Right kidney (tissue), 9 donors: ENCODE measurements at places on chromosomes 13 and 19.

DNA sequence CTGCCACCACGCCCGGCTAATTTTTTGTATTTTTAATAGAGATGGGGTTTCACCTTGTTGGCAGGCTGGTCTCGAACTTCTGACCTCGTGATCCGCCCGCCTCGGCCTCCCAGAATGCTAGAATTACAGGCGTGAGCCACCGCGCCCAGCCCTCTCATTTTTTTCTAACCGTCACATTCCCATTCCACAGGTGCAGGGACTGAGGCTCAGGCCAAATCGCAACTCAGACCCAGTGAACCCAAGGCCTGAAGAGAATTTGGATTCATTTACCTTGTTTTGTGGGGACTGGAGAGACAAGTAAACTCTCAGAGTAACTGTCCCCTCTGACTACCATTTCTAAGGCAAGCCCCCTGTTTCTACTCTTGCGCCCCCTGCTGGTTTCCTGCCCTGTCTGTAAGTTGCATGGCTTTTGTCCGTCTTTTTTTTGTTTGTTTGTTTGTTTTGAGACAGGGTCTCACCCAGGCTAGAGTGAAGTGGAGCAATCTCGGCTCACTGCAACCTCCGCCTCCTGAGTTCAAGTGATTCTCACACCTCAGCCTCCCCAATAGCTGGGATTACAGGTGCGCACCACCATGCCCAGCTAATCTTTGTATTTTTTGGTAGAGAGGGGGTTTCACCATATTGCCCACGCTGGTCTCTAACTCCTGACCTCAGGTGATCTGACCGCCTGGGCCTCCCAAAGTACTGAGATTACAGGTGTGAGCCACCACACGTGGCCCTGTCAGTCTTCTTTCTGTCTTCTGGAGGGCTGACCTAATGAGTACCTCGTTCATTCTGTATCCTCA is 2.3 kb upstream of the STRN4 start:
- no peak for DNase-seq

DNA sequence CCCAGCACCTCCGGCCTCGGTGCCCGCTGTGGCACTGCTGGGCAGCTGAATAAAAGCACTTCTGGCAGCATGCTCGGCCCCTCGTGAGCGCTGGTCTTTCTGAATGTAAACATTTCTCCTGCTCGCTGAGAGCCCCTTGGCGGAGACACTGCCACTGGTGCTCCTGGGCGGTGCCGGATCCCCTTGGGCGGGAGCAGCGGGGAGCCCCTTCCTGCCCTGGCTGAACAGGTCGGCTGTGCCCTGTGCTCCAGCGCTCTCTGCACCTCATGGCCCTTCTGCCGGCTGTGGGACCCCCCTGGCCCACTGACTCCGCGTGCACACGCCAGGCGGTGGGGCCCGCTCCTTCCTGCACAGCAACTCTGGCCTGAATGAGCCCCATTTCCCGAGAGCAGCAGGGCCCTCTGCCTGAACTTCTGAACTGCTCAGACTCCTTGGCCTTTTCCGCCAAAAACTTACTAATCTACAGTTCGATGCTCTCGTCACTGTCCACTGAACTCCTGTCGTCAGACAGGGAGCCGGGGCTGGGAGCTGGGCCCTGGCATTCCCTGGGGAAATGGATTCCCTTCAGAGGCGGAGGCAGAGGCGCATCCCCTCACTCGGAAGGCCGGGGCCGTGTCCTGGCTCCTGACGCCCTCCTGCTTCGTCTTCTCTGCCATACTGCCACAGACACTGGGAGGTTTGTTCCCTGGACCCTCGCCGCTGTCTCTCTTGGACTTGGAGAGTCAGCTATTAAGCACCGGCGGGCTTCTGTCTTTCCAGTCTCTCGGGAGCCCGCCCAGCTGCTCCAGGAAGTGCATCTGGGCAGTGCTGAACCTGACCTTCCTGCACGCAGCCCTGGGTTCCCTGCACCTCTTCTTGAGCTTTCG is 14.2 kb downstream of the RB1 start:
- peak; percentile 69 for DNase-seq

DNA sequence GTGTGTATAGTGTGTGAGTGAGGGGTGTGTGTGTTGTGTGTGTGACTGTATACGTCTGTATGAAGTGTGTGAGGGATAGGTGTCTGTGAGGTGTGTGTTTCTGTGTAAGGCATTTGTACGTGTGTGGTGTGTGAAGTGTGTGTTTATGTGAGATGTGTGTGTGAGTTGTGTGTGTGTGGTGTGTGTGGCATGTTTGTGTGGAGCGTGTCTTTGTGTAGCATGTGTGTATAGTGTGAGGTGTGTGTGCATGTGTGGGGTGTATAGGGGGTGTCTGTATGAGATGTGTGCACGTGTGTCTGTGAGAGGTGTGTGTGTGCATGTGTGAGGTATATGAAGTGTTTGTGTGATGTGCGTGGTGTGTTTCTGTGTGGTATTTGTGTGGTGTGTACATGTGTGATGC is 13.2 kb upstream of the TNFRSF19 start:
- DNase-seq = no peak

DNA sequence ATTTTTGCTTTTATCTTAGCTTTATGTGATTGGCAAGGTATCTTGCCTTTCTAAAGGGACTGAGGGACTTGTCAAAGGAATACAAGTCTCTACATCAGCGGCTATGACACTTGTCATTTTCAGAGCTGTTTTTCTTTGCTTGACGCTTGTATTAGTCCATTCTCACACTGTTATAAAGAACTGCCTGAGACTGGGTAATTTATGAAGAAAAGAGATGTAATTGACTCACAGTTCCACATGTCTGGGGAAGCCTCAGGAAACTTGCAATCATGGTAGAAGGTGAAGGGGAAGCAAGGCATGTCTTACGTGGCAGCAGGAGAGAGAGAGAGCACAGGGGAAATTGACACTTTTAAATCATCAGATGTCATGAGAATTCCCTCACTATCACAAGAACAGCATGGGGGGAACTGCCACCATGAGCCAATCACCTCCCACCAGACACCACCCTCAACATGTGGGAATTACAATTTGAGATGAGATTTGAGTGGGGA is 128.2 kb downstream of the GPC5 start:
- no peak for DNase-seq

- no peak for DNase-seq
These were observed 23.2 kb upstream of the GPC5 start for GRCh38 chr13:91375116-91375729.

- DNase-seq = no peak
These were observed 178.8 kb upstream of the RFC3 start for GRCh38 chr13:33639158-33639557.

- no peak for DNase-seq
These were observed 60.5 kb downstream of the ATP7B start for GRCh38 chr13:51950722-51951121.

DNA sequence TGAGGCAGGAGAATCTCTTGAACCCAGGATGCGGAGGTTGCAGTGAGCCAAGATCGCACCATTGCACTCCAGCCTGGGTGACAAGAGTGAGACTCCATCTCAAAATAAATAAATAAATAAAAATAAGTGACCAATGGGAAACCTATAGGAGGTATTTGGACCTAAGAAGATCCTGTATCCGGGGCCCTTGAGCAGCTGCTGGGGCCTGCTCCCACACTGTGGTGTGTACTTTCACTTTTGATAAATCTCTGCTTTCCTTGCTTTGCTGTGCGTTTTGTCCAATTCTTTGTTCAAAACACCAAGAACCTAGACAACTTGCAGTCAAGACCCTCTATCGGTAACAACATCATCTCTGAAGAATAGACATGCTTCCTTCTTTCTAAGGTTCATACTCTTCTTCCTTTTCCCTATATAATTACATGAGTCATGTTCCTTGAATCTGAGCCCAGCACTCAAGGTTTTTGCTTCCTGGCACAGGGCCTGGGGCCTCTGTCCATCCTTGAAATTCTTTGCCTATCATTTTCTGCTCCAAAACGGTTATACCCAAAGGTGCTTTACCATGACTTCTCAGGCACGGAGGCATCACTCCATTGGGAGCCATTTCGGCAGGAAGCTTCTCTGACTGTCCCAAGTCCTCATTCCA is 14.2 kb upstream of the PNMA8C start:
- DNase-seq = no peak

DNA sequence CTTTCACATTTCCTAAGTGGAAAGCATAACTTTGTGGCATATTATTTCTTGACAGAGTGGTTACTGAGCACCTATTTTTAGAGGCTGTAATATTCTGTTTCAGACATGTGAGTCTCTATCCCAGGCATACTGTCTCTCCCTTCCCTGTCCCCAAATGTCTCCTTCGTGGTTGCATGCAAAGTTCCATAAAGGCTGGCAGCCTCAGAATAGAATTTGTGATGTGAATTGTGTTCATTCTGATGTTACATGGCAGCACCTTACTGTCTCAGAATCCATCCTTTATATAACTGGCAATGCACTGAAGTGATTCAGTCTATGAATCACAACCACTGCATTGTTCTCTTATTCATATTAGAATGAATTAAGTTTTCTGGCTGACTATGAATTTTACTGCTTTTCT is 89.0 kb upstream of the SLC7A1 start:
- DNase-seq = no peak

DNA sequence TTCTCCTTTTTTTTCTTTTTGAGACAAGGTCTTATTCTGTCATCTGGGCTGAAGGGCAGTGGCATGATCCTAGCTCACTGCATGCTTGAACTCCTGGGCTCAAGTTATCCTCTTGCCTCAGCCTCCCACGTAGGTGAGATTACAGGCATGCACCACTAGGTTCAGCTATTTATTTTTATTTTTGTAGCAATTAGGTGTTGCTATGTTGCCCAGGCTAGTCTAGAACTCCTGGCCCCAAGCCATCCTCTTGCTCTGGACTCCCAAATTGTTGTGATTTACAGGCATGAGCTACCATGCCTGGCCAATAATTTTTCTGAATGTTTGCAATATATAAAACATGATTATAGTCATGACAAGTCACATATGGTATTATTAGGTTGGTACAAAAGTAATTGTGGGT is 161.1 kb upstream of the ATXN8OS start:
- DNase-seq = no peak

- no peak for DNase-seq
These were observed 109.2 kb downstream of the ZNF486 start for GRCh38 chr19:20276011-20276731.

GRCh38 chr13:94182185-94182761 is 297.2 kb downstream of the DCT start:
- DNase-seq = no peak

GRCh38 chr13:18991060-18991459 is 190.6 kb downstream of the TUBA3C start:
- DNase-seq = no peak

- DNase-seq = no peak
These were observed 105.3 kb downstream of the SPACA7 start for GRCh38 chr13:112481458-112481857.

DNA sequence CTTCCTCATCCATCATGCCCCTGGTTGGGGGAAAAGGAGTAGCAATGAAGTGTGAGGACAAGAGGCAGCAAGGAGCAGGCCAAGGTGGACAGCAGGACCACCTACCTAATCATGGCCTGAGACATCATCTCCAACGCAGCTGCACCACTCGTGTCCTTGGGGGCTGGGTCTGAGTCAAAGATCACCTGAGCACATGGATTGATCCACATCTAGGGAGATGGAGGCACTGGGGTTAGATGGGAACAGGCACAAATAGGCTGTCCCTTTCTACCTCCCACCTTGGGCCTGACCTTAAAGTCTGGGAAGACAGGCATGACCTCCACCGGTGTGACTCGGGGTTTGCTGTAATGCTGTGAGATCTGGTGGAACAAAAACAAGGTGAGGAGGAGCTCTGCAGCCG is 2.2 kb downstream of the PAF1 start:
- no peak for DNase-seq

GRCh38 chr13:60869941-60870613 is 473.1 kb downstream of the TDRD3 start:
- no peak for DNase-seq

GRCh38 chr19:2287585-2288337 is 5.8 kb upstream of the PEAK3 start:
- no peak for DNase-seq

DNA sequence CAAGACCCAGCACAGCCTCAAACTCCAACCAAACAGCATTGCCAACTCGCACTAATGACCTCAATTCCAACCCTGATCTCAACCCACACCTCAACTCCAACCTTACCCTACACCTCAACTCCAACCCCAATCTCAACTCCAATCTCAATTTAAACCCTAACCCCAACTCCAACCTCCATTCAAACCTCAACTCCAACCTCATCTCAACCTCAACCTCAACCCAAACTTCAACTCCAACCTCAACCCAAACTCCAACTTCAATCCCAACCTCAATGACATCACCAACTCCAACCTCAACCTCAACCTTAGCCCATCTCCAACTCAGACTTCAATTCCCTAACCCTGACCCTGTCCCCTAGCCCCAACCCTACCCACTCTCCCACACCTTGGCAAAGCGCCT is 58.4 kb downstream of the UNC13A start:
- no peak for DNase-seq

- no peak for DNase-seq
These were observed 32.6 kb upstream of the IGFL4 start for GRCh38 chr19:46073268-46073922.

GRCh38 chr13:36006347-36006746 is 124.8 kb downstream of the DCLK1 start:
- DNase-seq = no peak

GRCh38 chr19:45423033-45423588 is 606 bp downstream of the ERCC1 start:
- no peak for DNase-seq

DNA sequence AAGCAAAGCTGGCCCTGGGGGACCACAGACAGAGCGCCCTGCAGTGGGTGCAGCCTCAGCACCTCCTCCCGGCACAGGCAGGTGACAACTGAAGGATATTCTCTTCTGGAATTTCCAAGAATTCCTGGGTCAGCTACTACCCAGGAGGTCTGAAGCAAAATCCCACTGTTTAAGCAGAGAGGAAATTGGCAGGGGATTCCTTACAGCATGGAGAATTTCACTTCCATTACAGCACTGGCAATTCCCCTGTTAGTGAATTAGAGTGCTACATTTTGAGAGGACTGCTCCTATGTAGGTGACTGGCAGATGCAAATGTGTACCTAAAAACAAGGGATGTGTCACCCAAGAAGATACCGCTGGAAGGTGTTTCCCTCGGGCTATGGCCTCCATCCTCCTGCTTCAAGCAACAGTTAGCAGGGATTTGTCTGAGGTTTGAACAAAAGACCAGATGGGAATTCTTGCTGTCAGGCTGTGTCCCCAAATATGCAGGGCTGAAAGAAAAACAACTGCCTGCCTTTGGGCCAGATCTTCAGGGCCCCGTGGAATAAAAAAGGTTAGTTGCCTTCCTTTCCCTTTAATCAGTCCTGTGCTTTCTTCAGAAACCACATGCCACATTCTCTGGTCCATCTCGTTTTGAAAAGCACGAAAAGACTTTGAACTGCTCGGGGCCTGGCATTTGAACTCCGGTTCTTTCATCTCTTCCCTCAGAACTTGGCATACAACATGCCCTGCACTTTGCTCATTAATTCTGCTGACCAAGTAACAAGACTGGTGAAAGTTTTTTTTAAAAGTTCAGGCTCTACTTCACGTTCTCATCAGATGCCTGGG is 296.4 kb downstream of the DNAJC15 start:
- DNase-seq = no peak

DNA sequence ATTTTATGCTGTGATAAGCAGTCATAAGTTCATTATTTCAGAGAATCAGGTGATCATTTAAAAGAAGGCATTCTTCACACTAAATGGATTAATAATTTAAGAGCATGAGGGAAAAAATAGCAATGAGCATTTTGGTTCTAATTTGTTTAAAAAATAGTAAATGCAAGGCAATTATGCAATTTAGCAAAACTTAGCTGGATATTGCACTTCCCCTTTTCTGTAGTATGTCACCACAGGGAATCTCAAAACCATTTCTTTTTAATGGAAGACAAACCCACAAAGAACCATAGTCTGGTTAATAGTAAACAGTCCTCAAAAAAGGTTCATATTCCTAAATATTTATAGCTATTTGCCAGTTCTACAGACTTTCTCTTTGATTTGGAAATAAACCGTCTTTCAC is 30.2 kb downstream of the COG6 start:
- no peak for DNase-seq

GRCh38 chr19:16274447-16274846 is 50.2 kb upstream of the KLF2 start:
- no peak for DNase-seq
